B cell (primary cell): ENCODE measurements at places on chromosomes 1 and 21. TPM values are rescaled to one million over a fixed set of nuclear protein-coding genes. Genes with fewer than 3 reads are reported as not detected.

DNA sequence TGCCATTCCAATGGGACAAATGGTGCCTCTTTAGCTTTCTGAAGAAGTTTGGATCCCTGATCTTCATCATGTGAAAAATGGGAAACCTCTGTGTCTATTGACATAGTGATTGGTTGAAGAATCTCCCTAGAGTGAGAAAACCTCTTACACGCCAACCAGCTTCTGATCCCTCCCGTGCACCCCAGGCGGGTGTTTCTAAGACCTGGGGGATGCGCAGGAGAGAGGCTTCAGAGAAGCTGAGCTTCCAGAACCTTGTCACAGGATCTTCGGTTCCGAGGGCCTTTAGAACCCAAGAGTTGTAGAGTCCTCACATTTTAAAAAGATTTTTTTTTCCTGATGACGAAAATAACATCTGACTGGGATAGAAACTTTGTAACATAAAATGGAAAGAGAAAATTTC, 11.3 kb downstream of the PODN start:
- no peak for DNase-seq

GRCh38 chr1:67476006-67476482, 45.8 kb upstream of the SERBP1 start:
- no peak for DNase-seq

DNA sequence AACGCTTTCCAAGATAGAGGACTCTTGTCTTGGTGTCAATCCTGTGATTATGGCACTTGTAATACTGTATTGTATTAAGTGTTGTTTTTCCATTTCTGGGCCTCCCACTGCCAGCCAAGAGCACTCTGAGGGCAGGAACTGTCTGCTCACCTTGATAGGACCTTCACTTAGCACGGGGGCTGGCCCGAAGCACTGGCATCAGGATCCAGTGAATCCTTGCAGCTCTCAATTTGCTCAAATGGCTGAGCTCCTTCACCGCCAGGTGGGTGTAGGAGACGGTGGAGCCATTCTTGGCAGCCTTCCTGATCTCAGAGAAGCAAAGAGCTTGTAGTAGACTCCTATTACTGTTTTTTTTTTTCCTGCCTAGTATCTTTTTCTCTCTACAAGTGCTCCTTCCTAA, 17.7 kb downstream of the MECR start:
- no peak for DNase-seq

E2F2 gene
- 1.2 and 3.2 TPM in 2 replicates for total RNA-seq

DNA sequence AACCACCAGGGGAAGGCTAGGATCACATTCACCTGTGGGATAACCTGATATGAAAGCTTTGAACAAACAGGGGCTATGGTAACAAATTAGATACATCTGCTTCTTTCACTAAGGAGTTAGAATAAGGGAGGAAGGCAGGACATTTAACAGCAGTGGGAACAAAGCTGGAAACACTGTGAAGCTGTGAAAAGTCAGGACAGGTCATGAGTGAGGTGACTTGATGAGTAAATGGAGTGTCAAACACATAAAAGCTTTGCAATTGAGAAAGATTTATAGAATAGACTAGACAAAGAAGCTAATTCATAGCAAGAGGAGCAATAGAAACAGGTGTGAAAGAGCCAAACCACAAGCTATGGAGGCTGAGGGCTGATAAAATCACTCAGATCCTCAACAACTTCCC, 110.0 kb downstream of the ASTN1 start:
- no peak for DNase-seq

PCNX2 gene
- total RNA-seq, result 34.7 and 35.8 TPM in 2 replicates

- DNase-seq, result no peak
These were observed 102.6 kb downstream of the ZNF644 start for GRCh38 chr1:90919190-90919719.

DNA sequence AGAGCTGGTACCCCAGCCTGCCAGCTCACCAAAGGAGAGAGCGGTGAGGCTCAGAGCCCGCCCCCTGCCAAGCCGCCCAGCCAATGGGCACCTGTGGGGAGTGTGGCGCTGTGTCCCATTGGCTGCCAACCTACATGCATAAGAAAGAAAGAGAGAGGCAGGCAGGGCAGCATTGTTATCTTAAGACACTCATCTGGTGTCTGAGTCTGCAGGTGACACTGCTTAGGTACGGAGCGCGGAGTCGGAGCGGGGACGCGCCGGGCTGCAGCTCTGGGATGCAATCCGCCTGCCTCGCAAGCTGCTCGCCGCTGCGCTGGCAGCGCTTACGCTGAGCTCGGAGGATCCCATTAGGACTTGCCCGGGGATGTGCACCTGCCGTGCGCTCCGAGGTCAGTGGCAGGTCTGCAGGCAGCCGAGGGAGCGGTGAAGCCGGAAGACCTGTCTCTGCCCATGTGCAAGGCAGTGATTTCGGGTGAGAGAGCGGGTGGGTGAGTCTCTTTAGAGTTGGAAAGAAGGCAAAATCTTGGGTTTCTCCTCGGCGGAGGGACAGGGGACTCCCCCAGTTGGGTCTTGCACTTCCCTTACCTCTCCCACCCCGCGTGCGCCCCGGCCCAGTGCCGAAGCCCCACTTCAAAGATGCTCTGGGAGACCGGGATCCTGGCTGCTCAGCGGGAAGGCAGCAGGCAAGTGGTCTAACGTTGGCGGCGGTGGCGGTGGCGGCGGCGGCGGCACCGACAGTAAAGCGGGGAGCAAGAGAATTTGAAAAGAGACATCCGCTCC, at the start of gene BRINP2:
Gene BRINP2, plus strand, starts transcription at position 203 of the 780 bp plus-strand sequence. CDS start 58,919 bp downstream, outside the sequence.
- DNase-seq, result peak; percentile 33

NUF2 gene
- 0.94 and 1.8 TPM in 2 replicates for total RNA-seq

DNA sequence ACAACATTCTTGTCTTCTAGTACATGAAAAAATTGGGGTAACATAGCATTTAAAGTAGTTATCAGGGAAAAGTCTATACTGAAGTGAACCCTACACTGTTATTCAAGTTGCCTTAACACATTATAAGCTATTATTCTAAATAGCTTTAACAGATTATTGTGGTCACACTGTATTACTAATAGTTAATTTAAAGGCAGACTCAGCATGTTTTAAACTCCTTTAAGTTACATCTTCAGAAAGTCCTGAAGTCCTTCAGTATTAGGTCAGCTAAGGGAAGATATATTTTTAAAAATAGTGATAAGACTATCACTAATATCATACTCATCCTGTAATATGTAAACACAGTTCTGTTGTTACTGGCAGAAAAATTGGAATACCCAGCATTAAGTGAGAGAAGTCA, 67.4 kb downstream of the GPR137B start:
- no peak for DNase-seq

DNA sequence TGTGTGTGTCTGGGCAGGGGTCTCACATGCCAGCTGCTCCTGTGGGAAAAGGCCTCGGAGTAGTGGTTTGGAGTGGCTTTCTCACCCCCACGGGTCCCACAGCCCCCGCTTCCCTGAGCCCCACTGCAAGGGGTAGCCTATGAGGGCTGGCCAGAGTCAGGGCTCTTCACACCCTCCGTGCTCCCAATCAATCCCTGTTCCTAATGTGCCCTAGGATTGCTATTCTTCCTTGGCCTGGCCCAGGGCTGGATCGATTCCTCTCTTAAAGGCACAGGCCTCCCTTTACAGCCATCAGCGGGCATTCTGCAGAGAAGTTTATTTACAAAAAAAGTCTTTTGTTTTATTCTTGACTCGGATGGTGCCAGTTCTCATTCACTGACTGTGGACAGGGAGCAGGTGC, 19.3 kb upstream of the ACTL8 start:
- no peak for DNase-seq

CHRNB2 gene
- total RNA-seq, result 0.24 TPM in 1 of 2 replicates, not detected in the other

GRCh38 chr1:32966900-32967299, 2.3 kb upstream of the RNF19B start:
- no peak for DNase-seq

- DNase-seq, result no peak
These were observed 99.4 kb downstream of the FAF1 start for GRCh38 chr1:50860702-50861101.

IL20 gene
- not detected in 2 replicates for total RNA-seq

DNA sequence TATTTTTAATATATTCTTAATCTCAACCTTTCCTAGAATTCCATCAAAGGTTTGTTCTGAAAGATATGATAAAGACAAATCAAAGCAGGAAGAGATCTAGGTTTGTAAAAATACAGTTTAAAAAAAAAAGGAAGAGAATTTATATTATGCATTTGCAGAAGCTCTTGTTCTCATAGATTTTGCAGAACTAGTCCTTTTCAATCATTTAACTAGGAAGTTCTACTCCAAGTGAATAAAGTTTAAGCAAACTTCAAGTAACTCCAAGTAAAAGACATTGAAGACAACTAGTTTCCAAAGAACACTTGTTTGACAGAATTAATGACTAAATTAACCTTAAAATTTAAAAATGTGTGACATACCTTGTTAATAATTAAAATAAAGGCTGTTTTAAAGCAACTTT, 55.9 kb downstream of the HNRNPR start:
- no peak for DNase-seq

DNA sequence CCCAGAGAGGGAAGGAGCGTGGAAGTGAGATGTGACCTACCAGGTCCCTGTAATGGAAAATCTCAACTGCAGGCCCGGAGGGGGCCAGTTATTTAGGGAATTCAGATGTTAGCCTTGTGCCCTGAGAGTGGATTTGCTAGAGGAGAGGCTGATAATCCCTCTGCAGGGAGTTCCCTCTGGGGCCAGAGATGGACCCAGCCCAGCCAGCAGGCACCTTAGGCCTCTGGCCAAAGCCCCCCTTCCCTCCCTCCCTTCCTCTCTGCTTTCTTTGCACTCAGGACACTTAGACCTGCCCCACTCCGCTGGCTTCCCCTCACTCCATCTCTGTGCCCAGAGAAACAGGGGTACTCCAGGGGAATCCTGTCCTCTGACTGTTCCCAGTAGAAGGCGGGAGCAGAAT, 1.5 kb upstream of the ATP1A2 start:
- DNase-seq, result no peak

OR10Z1 gene
- total RNA-seq, result not detected in 2 replicates

DNA sequence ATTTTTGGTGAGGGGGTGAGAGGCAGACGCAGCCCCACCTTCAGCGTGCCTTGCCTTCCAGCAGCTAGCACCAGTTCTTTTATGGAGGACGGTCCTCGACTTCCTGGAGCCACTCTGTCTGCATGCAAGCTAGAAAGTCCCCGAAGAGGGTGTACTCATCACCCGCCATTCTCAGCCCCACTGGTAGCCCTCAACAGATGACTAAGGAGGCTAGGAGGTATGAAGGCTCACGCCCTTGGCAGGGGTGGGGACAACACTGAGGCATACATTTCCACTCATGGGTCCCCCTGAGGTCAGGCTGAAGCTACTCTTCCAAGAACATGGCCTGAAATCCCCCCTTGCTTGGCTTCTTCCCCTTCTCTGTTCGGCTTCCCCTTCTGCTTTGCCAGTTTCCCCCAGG, 8.9 kb upstream of the PTPRF start:
- DNase-seq, result no peak

DNA sequence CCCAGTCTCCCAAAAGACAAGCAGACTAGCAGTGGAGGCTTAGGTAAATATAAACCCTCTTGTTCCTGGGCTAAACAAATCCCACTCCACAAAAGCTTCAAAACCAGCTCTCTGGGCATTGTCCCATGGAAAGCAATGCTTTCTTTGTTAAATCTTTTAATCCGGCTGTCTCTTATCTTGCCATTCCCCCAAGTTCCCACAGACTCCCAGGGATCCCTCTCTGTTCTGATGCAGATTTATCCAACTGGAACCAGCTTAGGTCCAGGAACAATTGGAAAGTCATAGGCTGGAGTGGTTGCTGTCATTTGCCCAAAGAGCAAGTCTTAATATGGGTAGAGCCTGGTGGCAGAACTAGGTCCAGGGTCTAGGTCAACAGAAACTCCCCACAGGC, 110.1 kb upstream of the ATP1A1 start:
- DNase-seq, result no peak

DNA sequence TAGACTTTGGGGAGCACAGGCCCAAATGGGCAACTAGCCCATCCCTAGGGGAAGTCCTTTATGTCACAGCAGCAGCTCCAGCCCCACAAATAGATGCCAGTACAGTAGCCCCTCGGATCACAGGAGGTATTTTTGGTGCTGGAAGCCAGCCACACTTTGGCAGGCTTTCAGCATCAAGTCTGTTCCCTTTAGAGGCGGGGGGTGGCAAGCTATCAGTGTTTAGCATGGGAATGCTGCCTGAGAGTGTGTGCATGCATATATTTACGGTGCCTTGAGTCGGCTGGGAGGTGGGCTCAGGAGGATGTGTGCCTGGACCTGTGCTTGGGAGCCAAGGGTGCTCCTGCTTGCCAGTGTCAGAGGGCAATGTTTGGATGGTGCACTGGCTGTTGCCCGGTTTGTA, 3.5 kb upstream of the PLXNA2 start:
- no peak for DNase-seq

- DNase-seq, result no peak
These were observed 30.4 kb downstream of the SLC19A1 start for GRCh38 chr21:45511661-45512431.

CD55 gene
- total RNA-seq, result 239 and 252 TPM in 2 replicates

- DNase-seq, result peak; percentile 54
These were observed 5.8 kb upstream of the TGFB2 start for GRCh38 chr1:218339267-218339831.

DNA sequence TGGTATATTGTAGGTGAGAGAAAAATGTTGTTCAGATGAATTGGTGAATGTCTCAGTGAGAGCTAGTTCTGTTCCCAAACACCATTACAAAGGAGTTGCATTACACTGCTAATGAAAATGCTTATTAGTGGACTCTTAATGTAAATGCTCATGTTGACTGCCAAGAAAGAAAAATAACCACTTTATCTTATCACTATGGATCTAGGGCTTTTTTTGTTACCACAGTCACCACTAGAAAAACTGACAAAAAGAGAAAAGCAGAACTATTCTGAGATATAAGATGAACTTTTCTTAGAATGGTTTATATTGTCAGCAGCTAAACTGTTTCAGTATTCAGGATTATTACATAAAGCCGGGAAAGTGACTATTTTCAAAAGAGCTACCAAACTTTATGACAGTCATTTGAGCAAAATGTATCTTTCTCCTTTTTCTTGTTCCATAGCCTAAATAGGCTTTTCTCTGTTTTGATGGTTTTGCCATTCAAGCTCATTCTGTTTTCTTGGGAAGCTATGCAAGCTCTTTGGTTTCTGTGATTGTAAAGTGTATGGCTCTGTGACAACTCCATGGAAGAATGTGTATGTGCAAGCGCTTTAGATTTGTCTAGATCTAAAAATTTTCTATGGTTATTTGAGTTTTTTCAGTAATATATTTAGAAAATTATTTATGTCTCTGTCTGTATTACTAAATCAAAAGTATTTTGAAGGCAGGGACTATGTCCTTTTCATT, 64.2 kb upstream of the DPH5 start:
- DNase-seq, result no peak

GRCh38 chr1:230066031-230066430, 1.0 kb upstream of the GALNT2 start:
- DNase-seq, result no peak

- DNase-seq, result no peak
These were observed 6.3 kb upstream of the EXO1 start for GRCh38 chr1:241841691-241842090.

ECE1 gene
- 133 and 142 TPM in 2 replicates for total RNA-seq

- DNase-seq, result no peak
These were observed 756 bp downstream of the ANKRD13C start for GRCh38 chr1:70353601-70354331.

PSEN2 gene
- 26.0 and 29.9 TPM in 2 replicates for total RNA-seq

- DNase-seq, result no peak
These were observed 104.7 kb downstream of the CASZ1 start for GRCh38 chr1:10691740-10692125.
